ENCODE measurements at places on chromosomes 1 and 21.

GRCh38 chr1:169648187-169648586 lies 18.3 kb upstream of the SELP start:
- no peak for DNase-seq

DNA sequence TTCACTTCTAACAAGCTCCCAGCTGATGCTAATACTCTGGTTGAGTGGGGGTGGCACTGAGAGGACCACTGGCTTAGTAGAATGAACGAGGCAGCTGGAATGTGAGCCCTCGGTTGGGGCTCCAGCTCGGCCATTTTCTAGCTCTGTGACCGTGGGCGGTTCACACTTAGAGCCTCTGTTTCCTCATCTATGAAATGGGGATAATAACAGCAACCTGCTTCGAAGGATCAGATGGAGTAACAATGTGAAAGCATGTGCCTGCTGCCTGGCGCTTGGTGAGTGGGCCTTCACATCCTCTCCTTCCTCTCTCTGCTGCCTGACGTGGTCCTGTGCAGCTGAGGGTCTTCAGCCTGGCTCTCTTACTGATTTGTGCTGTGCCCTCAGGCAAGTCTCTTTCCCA lies 20.9 kb upstream of the TTC4 start:
- DNase-seq, result no peak

DNA sequence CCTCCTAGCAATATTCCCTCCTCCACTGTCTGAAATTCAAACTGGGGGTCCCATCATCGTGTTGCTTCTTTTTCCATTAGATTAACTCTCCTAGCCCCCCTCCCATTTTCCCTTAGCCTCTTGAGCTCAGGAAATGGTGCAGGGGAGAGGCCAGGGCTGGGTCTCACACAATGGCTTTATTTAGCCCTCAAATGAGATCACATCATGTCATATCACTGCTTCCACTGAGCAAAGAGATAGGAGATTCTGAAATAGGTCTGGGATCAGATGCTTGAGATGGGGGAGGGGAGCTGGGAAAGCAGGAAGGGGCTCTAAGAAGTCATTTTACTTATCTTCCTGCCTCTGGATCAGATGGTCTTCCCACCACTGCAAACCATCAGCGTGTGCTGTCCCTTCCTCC lies 17.8 kb upstream of the ARHGEF2 start:
- DNase-seq, result no peak

DNA sequence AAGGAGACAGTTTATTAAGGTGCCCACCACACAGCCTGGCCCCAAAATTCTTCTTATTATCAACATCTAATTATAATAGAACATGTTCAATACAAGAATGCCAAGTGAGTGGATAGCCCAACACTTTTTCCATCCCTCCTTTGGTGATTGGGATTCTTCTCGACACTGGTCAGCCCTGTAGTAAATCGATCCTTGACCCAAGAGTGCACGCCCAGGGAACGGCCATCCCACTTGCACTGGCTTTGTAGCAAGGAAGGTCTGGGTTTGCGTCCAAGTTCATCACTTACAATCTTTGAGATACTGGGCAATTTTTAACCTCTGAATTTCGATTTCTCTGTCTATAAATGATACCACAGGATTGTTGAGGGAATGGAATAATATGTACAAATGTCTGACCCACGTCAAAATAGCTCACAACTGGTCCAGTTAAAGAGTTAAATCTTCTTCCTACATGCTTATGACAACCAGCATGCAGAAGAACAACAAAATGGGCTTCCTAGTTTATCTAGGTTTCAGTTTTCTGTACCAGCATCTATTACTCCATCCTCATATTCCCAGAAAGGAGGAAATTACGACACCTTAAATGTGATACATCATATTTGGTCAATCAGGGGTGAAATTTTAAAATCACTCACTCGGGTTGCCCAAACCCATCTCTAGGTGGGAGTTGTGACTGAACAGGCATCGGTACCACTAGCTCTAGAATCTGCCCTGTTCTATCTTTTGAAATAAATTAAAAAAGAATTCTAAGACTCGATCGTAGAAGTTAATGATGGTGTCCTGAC lies 161.8 kb downstream of the CLIC6 start:
- DNase-seq, result no peak

- no peak for DNase-seq
These were observed 53.9 kb upstream of the TIAM1 start for GRCh38 chr21:31397939-31398338.

DNA sequence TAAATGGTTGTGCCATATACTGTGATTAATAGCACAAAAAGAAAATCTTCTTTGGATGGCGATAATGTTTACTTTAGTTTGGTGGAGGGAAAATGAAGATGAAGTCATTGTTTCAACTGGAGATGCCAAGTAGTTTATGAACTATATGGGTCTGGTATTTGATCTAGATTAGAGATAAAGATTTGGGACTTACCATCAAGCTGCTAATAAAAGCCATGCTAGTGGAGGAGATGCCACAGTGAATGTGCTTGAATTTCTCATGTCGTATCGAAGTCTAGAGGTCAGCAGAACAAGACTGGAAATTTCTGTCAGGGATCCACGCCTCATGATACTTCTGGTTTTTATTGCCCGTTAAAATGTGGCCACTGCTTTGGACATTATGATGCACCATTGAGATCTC lies 742.0 kb downstream of the NCAM2 start:
- DNase-seq, result no peak

GRCh38 chr1:100642826-100643225 lies 76.7 kb upstream of the VCAM1 start:
- DNase-seq, result no peak

DNA sequence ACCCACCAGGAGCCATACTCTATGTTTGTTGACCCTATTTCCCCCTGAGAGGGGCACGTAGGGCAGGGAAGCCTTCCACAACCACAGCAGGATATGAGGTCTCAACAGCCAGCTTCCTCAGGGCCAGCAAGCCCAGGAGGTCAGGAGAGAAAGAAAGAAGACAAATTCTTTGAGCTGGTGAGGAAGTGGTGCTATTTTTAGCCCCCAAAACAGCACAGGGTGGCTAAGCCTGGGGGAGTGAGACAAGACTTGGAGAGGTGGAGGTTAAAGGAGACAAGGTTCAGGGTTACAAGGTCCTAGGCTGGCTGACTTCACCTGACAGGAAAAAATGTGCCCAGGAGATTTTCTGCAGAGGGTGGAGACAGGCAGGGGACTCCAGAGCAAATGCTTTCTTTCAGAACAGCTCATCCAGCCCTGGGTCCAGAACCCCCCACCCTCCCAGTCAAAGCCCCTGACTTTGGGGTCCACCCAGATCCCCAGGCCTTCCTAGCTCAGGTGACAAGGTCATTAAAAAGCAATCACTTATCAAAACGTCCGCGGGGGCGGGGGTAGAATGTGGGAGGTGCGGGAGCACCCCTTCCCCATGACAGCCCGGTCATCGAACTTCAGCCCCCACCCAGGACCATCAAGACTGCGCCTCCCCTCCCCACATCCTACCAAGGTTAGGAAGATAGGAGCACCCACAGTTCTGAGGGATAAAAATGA lies 1.3 kb downstream of the SV2A start:
- no peak for DNase-seq

DNA sequence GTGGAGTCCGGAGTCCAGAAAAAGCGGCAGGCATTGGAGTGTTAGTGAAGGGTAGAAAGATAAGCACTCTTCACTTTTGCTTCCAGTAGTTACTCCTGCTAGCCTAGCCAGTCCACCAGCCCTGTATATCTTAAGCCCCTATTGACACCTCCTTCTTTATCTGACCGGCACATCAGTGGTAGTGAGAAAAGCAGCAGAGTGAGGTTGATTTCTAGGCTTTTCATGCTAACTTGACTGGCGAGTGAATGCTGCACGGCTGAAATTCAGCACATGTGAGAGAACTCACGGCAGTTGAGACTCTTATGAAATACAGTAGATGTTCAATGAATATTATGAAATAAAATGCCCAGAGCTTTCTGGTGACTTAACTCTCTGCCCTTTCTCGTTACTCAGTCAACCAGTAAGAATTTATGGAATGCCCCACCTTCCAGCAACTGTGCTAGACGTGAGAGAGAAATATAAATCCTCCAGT lies 128.2 kb downstream of the CACHD1 start:
- no peak for DNase-seq

DNA sequence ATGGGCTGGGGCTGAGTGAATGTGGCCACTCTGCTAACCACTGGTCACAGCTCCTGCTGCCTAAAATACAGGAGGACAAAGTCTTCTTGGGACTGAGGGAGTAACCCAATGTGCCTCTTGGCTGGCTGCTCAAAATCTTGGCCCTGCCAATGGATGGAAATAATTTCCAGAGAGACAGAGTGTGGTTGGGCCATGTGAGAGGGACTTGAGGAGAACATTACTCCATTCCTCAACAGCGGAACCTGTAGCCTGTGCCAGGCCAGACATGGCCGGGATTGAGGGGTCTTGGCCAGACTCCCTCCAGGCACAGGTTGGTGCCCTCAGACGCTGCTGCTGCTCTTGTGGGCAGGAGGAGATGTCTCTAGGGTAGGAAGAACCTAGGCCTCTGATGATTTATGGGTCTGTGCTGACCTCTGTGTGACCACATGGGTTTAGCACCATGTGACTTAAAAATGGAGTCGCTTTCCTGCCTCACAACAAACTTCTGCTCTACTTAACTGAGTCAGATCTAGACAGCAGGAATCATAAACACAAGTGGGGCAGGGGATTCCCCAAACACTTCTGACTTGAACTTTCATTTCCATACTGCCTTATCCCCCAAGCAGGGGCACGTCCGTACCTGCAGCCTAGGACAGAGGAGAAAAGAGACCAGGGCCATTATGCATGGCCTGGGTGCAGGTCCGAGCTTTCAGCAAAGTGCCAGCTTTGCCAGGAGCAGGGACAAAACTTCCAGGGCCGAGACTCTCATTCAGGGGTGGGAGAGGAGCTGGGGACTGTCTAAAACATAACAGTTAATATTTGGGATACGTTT lies 79.2 kb downstream of the CD34 start:
- DNase-seq, result no peak

- DNase-seq, result no peak
These were observed 18.8 kb downstream of the ADGRB2 start for GRCh38 chr1:31745096-31745945.

- no peak for DNase-seq
These were observed 562.2 kb upstream of the PTBP2 start for GRCh38 chr1:96159379-96159778.

DNA sequence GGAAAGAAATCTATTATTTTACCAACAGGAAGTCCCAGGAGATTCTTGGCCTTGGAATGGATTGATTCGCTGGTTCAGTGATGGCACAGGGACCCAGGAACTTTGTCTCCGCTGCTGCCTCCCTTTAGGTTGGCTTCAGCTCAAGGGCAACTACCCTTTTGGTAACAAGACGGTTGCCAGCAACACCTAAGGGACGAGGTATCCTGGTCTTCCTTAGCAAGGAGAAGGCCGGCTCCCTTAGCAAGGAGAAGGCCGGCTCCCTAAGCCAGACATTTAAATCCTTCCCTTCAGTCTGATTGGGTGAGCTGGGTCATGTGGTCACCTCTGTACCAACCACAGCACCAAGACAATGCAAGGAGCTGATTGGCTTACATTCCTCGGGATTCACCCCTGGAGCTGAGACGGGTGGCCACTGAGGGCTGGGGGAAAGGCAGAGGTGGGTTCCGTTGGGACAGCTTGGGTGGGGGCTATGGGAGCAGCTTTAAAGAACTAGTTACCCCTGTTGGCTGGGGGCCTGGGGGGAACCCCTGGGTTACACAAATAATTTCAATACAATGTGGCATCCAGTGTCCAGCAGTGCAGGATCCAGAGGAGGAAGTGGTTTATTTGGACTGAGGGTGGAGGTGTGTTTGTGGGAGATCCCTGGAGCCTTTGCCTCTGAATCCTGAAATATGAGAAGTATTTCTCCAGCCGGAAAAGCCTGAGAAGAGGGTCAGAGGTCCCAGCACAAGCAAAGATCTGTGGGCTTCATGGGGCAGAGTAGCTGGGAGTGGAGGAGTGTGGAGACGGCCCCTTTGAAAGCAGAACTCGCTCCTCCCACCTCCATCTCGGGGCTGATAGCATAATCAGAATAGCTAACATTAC lies 20.7 kb upstream of the CLIC4 start:
- DNase-seq, result peak; percentile 74

- no peak for DNase-seq
These were observed 16.5 kb downstream of the LHX9 start for GRCh38 chr1:197933647-197934046.

GRCh38 chr1:245880754-245881403 lies 626.2 kb downstream of the SMYD3 start:
- no peak for DNase-seq

DNA sequence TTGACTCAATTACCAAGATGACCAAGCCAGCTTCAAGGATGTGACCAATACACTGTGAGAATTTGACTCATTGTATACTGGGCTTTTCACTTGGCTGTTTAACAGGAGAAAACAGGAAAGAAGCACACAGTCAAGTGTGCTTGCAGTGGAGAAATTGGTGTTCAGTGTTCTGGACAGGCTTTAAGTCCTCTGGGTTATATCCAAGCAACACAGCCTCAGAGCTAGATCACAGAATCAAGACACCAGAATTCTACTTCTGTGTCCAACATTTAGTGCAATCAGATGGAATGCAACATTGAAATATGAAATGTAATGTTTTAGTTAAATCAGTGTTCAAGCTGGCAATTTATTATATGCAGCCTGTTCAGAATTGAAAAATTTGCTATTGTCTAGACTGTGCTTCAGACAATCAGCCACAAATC lies 694.4 kb downstream of the LTN1 start:
- no peak for DNase-seq

Measured in NCI-H2029 treated with DMSO at 0.1 percent for 48 hours (cell line).